Muscle of leg (tissue), 16 donors: ENCODE measurements at places on chromosomes 3 and 15. TPM values are rescaled to one million over a fixed set of nuclear protein-coding genes. Genes with fewer than 3 reads are reported as not detected.

The HDC gene
- 0.62 TPM for total RNA-seq

The LOXL1 gene
- 20.0 TPM for total RNA-seq

The TGM5 gene
- 0.13 TPM for total RNA-seq

The USP19 gene
- total RNA-seq = 26.8 TPM

The VPS33B gene
- total RNA-seq = 7.9 TPM

The SH3BP5 gene
- 23.7 TPM for total RNA-seq

The RYR3 gene
- total RNA-seq = 22.0 TPM

The SPTBN5 gene
- total RNA-seq = 6.3 TPM

DNA sequence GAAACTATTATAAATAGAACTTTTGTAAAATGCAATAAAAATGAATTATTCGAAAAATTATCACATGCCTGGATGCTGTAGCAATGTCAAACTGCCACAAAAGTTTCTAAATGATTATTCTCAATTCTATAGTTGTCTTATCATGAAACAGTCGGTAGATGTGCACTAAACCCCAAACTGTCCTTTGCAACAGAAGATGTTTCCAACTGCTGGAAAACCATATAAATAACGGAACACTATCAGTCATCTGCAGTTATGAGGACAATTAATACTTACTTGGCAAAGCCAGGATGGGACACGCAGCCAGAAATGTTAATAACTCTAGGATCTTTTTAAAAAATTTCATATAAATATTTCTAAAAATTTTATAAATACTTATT is 17.5 kb downstream of the EMC4 start:
- no peak for DNase-seq
- no peaks in the 10 kb centered on the region for H3K4me1 ChIP-seq
- peaks cover 21% of the 10 kb centered on the region for H3K36me3 ChIP-seq

GRCh38 chr3:181715571-181716340 is 4.0 kb downstream of the SOX2 start:
- peaks cover 81% of the 10 kb centered on the region for H3K27me3 ChIP-seq
- no peak overlapping the region for H3K4me3 ChIP-seq
- peaks cover 17% of the 10 kb centered on the region for H3K4me1 ChIP-seq
- no peaks in the 10 kb centered on the region for H3K36me3 ChIP-seq
- no peak overlapping the region for H3K27ac ChIP-seq
- DNase-seq = no peak

GRCh38 chr3:127630811-127631714 is 2.1 kb downstream of the PODXL2 start:
- H3K27ac ChIP-seq = no peak overlapping the region
- H3K36me3 ChIP-seq = no peaks in the 10 kb centered on the region
- H3K4me1 ChIP-seq = peaks cover 8% of the 10 kb centered on the region

DNA sequence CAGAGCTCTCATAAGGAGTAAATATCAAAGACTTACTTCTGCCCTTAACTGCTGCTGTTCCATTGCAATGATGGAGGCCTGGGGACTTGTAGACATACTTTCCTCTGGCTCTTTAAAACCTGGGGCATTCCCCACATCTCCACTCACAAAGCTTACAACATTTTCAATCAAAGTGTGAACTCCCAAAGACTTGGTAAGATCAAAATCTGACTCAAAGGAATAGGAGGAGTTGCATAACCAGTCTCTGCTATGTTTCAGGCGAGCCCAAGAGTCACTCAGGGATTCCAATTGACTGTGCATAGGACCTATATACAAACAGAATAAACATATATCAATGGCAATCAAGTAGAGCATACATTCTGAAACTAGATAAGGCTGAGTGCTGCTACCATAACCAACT is 101.5 kb downstream of the FBXL22 start:
- no peaks in the 10 kb centered on the region for H3K4me1 ChIP-seq
- H3K27ac ChIP-seq = no peak overlapping the region
- DNase-seq = no peak
- no peaks in the 10 kb centered on the region for H3K27me3 ChIP-seq
- peaks cover 26% of the 10 kb centered on the region for H3K36me3 ChIP-seq
- no peak overlapping the region for H3K4me3 ChIP-seq

DNA sequence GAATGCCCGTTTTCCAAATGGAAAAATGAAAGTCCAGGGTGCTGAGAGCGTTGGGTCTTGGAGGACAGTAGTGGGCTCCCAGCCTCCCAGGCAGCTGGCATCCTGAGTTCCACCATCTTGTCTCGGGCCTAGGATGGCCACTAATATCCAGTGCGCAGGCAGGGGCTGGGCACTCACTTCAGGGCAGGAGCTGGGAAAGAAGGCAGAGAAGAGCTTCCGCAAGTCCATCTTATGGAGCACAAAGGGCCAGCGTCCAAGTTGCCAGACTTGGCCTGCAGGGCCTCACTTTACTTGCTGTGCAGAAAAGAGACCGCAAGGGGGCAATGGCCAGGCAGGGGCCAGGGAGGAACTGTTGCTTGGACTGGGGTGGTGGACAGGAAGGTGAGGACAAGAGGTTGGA is 46.1 kb downstream of the IQSEC1 start:
- H3K27me3 ChIP-seq = no peaks in the 10 kb centered on the region
- DNase-seq = no peak
- H3K36me3 ChIP-seq = no peaks in the 10 kb centered on the region
- H3K4me1 ChIP-seq = peaks cover 21% of the 10 kb centered on the region

- H3K36me3 ChIP-seq = no peaks in the 10 kb centered on the region
- DNase-seq = peak; percentile 55
- H3K27me3 ChIP-seq = no peaks in the 10 kb centered on the region
- H3K4me3 ChIP-seq = no peak overlapping the region
- no peak overlapping the region for H3K27ac ChIP-seq
- peaks cover 10% of the 10 kb centered on the region for H3K4me1 ChIP-seq
Measured at GRCh38 chr15:95269242-95270183, 1038.2 kb downstream of the MCTP2 start.

- no peak overlapping the region for H3K4me3 ChIP-seq
- H3K27me3 ChIP-seq = no peaks in the 10 kb centered on the region
- no peak for DNase-seq
- no peak overlapping the region for H3K27ac ChIP-seq
- peaks cover 5% of the 10 kb centered on the region for H3K36me3 ChIP-seq
- peaks cover 3% of the 10 kb centered on the region for H3K4me1 ChIP-seq
Measured at GRCh38 chr3:17065315-17065714, 180.6 kb downstream of the PLCL2 start.

GRCh38 chr3:8579096-8579495 is 65.5 kb downstream of the SSUH2 start:
- no peak for DNase-seq
- no peaks in the 10 kb centered on the region for H3K27me3 ChIP-seq
- H3K4me3 ChIP-seq = no peak overlapping the region
- peaks cover 18% of the 10 kb centered on the region for H3K4me1 ChIP-seq

- no peak overlapping the region for H3K4me3 ChIP-seq
- DNase-seq = no peak
- no peaks in the 10 kb centered on the region for H3K27me3 ChIP-seq
- H3K4me1 ChIP-seq = no peaks in the 10 kb centered on the region
- no peaks in the 10 kb centered on the region for H3K36me3 ChIP-seq
Measured at GRCh38 chr3:168260859-168261258, 165.1 kb upstream of the GOLIM4 start.

GRCh38 chr3:14542656-14543055 is 2.5 kb upstream of the GRIP2 start:
- H3K27me3 ChIP-seq = peaks cover 10% of the 10 kb centered on the region
- DNase-seq = no peak
- no peak overlapping the region for H3K4me3 ChIP-seq
- H3K27ac ChIP-seq = no peak overlapping the region

- DNase-seq = no peak
- H3K4me3 ChIP-seq = no peak overlapping the region
- no peaks in the 10 kb centered on the region for H3K36me3 ChIP-seq
- no peaks in the 10 kb centered on the region for H3K27me3 ChIP-seq
- H3K27ac ChIP-seq = no peak overlapping the region
- no peaks in the 10 kb centered on the region for H3K4me1 ChIP-seq
Measured at GRCh38 chr15:45810201-45810600, 175.4 kb downstream of the SQOR start.

- peaks cover 15% of the 10 kb centered on the region for H3K36me3 ChIP-seq
- peaks cover 52% of the 10 kb centered on the region for H3K4me1 ChIP-seq
- H3K27ac ChIP-seq = peak overlapping the region; percentile 90
- H3K4me3 ChIP-seq = no peak overlapping the region
- no peaks in the 10 kb centered on the region for H3K27me3 ChIP-seq
- DNase-seq = peak; percentile 93
Measured at GRCh38 chr3:4826237-4827100, 152.8 kb upstream of the BHLHE40 start.

DNA sequence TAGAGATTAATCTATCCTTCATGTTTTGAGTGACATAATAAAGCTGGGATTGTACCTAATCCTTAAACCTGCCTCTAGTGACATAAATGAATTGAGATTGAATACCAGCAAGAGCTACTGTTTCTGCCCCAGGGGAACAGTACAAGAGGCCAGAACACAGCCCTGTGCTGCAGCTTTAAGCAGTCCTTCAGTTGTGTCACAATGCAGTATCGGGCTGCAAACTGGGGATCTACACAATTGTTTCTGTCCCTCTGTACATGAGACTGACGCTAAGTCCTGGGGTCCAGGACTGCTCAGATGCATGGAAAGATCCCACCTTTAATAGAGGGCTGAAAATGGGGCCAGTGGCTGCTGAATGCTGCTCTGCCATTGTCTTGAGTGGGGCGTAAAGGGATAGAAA is 87.5 kb downstream of the MINAR1 start:
- DNase-seq = no peak
- H3K27ac ChIP-seq = no peak overlapping the region
- no peaks in the 10 kb centered on the region for H3K4me1 ChIP-seq
- H3K36me3 ChIP-seq = no peaks in the 10 kb centered on the region

GRCh38 chr3:71509066-71509465 is 74.5 kb downstream of the FOXP1 start:
- no peaks in the 10 kb centered on the region for H3K27me3 ChIP-seq
- H3K27ac ChIP-seq = no peak overlapping the region
- no peak overlapping the region for H3K4me3 ChIP-seq
- H3K4me1 ChIP-seq = no peaks in the 10 kb centered on the region
- no peak for DNase-seq

- H3K4me3 ChIP-seq = no peak overlapping the region
- peaks cover 19% of the 10 kb centered on the region for H3K4me1 ChIP-seq
- no peak overlapping the region for H3K27ac ChIP-seq
- H3K36me3 ChIP-seq = no peaks in the 10 kb centered on the region
Measured at GRCh38 chr3:123688241-123688747, 103.4 kb upstream of the HACD2 start.

DNA sequence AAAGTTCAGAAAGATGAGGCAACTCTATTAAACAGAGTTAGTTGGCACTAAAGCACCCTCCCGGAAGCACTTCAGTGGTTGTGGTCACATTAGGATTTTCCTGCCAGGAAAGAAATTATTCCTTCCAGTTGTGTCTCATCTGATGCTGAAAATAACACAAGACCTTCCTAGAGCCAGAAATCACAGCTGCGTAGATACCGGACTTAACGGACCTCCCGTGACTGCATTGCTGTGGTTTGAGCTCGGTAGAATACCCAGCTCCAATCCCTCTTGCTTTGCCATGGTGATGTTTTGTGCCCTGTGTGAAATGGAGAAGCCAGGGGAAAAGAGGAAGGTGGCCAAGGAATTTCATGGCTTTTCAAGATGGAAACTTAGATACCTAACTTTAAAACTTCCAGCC is 215.0 kb upstream of the IGF1R start:
- H3K27me3 ChIP-seq = peaks cover 3% of the 10 kb centered on the region
- no peak overlapping the region for H3K4me3 ChIP-seq
- no peaks in the 10 kb centered on the region for H3K36me3 ChIP-seq
- peaks cover 5% of the 10 kb centered on the region for H3K4me1 ChIP-seq
- peak overlapping the region; percentile 45 for H3K27ac ChIP-seq

DNA sequence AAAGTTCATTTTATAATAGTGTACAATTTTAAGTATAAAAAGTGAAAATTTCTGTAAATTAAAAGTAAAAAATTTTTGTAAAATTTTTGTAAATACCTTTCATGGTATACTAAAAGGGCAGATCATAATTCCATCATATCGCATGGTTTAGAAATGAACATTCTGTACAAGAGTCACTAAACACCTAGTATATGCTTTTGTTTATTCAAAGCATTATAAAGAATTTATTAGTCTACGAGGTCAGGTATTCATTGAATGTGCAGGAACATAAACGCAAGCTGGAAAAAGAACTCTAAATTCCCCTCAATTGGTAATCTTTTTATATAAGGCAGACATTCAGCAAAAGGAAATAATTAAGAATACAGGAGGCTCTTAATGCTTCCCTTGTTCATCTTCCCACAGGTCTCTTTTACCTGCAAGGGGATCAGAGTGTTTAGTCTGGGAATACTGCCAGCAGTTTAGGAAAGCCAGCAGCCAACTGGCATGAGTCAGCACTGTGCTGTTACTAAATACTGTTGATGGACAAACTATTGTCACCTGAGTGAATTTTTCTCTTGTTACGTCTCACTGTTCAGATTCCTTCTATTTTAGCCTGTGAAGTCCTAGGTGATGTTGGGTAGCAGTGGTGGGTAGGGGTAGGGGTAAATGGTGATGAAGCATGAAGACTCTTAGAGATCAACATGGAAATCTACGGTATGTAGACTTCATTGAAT is 70.1 kb downstream of the UQCC5 start:
- H3K4me1 ChIP-seq = no peaks in the 10 kb centered on the region
- H3K36me3 ChIP-seq = peaks cover 54% of the 10 kb centered on the region
- no peak overlapping the region for H3K27ac ChIP-seq
- H3K4me3 ChIP-seq = no peak overlapping the region
- no peaks in the 10 kb centered on the region for H3K27me3 ChIP-seq

DNA sequence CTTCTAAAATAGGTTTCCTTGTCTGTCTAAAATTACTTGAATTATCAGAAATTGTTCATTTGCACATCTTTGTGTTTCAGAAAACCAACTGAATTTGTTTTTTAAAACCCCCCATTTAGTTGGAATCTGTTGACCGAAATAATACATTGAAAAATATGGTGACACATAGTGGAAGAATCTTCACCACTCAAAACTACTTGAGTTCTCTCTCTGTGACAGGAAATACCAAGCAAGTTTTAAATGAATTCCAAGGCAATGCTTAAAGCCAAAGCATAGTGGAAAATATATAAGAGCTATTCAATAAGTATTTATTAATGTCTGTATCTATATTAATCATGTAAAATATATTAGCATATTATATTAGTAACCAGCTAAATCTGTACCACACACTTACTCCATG is 224.9 kb upstream of the COL8A1 start:
- DNase-seq = peak; percentile 19
- no peaks in the 10 kb centered on the region for H3K4me1 ChIP-seq
- H3K4me3 ChIP-seq = no peak overlapping the region
- H3K27ac ChIP-seq = no peak overlapping the region
